ENCODE measurements at places on chromosomes 3 and 15.

GRCh38 chr15:90000186-90001001 lies 730 bp upstream of the ZNF710 start:
- DNase-seq: no peak

DNA sequence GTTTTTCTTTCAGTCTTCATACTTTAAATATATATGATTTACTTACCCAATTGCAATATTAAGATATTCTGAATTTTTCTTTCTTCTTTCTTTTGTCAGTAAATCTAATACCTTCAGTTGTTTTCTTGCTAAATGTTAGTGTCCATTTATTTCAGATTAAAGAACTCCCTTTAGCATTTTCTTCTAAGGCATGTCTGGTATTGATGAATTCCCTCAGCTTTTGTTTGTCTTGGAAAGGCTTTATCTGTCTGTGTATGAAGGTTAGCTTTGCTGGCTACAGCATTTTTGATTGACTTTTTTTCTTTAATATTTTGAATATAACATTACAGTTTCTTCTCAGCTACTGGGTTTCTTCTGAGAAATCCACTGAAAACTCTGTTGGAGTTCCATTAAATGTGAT lies 64.0 kb upstream of the PLSCR4 start:
- DNase-seq: no peak

DNA sequence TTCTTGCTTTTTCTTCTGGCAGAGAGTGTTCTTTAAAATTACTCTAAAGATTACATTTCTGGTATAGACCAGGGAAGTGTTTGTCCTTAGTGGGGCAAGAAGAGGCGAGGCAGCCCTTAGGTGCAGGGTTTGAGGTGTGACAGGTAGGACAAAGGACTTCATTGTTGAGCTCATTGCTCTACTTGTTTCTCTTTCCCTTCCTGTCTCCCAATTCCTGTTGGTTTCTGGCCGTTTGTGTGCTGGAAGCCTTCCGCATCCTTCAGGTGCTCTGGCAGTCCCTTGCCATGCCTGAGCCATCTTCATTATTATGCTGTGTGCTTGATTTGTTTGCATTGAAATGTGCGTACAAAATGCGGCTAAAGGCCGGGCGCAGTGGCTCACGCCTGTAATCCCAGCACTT lies 85.1 kb downstream of the CCK start:
- no peak for DNase-seq

GRCh38 chr3:194107107-194107506 lies 28.8 kb upstream of the HES1 start:
- DNase-seq: no peak

GRCh38 chr3:188152660-188153436 lies 1.1 kb upstream of the LPP start:
- DNase-seq: peak; percentile 37

GRCh38 chr15:77836121-77836692 lies 203.5 kb upstream of the LINGO1 start:
- DNase-seq: no peak

GRCh38 chr3:64295594-64295993 lies 70.3 kb upstream of the PRICKLE2 start:
- peak; percentile 71 for DNase-seq

- no peak for DNase-seq
Measured at GRCh38 chr15:56804938-56805337, 71.6 kb upstream of the ZNF280D start.
